ENCODE measurements at places on chromosomes 6 and 20.

DNA sequence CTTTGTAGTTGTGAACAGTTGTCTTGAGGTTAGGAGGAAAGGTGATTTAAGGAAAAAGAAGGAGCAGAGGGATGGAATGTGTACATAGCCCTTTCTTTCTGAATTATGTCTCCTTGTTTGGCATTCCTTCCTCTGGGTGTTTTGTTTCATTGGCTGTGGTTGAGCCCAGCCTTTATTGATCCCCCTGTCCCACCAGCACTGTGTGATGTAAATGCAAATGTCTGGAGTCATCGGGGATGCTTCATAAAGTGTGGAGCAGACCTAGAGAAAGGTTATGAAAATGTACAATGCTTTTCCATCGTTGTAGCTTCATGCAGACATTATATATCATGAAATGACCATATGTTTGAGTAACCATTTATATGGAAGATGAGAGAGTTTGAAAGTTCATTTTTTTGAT, 164.5 kb downstream of the PLCB1 start:
- DNase-seq = no peak

- DNase-seq = no peak
Measured at GRCh38 chr6:116218172-116218633, 35.7 kb downstream of the TSPYL4 start.

GRCh38 chr20:52105442-52106422, 85.8 kb downstream of the ZFP64 start:
- no peak for DNase-seq

DNA sequence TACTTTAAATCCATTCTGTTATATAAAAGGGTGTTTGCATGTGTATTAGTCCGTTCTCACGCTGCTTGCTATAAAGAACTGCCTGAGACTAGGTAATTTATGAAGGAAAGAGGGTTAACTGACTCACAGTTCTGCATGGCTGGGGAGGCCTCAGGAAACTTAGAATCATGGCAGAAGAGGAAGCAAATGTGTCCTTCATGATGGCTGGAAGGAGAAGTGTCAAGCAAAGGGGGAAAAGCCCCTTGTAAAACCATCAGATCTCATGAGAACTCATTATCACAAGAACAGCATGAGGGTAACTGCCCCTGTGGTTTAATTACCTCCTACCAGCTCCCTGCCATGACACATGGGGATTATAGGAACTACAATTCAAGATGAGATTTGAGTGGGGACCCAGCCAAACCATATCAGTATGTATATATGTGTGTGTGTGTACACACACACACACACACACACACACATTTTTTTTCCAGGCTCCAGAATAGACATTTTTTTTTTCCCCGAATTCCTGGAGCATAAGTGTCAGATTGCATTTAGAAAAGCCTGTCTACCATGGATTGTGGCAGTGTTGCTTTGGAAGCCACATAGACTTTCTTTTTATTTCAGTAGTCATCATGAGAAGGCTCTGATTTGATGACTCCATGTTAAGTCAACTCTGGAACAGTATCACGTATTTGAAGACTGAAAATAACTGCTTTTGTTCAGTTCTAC, 31.5 kb downstream of the KDM1B start:
- no peak for DNase-seq

GRCh38 chr20:1618954-1619540, 762 bp downstream of the SIRPB1 start:
- no peak for DNase-seq
